Activated naive CD4-positive, alpha-beta T cell treated with anti-CD3 and anti-CD28 coated beads, Interleukin-2, amount 50 U/mL, for 16 hours (primary cell): ENCODE measurements at places on chromosomes 2 and 18.

GRCh38 chr18:8661754-8662559, 43.4 kb upstream of the MTCL1 start:
- no peak for DNase-seq

DNA sequence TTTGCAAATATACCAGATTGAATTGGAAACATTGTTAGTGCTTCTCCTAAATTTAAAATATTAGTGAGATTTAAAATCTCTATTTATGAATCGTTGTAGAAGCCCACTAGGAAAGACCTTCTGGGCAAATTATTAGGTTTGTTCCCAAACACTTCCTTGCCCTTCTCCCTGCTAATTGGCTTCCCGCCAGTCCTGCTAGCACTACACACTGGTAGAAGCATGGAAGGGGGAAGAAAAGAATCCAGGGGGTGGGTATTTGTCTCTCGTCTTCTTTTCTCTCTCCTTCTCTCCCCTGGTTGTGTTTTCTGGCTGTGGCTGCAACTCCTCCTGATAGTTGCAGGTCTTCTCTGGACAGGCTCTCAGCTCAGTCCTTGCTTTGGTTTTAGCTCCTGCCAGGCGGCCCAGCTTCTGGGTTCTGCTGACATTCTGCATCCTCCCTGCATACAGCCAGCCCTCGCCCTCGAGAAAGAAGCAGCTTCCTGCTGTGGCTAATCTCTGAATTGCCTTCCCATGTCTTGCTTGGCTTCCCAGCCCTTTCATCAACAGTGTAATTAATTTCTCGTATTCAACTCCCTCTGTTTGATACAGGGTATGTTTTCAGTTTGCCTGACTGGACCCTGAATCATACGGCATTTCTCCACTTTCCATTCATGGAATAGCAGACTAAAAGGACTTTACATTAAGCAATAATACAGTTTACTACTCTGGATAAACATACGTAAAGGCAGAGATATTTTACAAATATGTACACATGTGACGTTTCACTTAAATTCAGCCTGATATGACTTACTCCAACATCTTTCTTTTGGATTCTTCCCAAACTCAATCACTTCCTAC, 6.9 kb upstream of the PARD3B start:
- no peak for DNase-seq

GRCh38 chr2:240467149-240467642, 31.7 kb downstream of the GPC1 start:
- DNase-seq: no peak

- DNase-seq: no peak
Observed at GRCh38 chr2:79799729-79800128, 286.9 kb downstream of the CTNNA2 start.
